Lower leg skin (tissue), 4 donors: ENCODE measurements at places on chromosomes 1 and 21. TPM values are rescaled to one million over a fixed set of nuclear protein-coding genes. Genes with fewer than 3 reads are reported as not detected.

Gene SPRR2F
- total RNA-seq = not detected

Gene OSCP1
- 4.8 TPM for total RNA-seq

- no peak for DNase-seq
These were observed 2.6 kb upstream of the KCNQ4 start for GRCh38 chr1:40780678-40781607.

- DNase-seq = no peak
These were observed 16.0 kb downstream of the LCK start for GRCh38 chr1:32266921-32267591.

DNA sequence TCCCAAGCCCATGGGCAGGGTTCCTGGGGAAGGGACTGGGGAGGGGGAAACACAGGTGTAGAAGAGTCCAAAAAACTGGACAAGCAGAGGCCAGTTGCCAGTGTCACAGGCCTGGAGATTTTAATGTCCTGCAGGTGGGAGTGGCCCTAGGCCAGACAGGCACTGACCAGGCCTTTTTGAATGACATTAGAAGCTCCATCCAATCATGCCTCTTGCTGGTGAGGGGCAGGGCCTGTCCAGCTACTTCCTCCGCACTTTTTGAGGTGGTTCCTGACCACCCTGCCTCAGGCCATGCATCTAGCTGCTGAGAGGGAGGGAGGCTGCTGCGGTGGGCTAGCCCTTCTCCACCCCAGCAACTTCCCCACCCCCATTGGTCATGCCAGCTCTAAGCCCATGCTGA is 15.9 kb upstream of the KIF21B start:
- no peak for DNase-seq

GRCh38 chr1:19154876-19155275 is 55.2 kb downstream of the UBR4 start:
- no peak for DNase-seq

DNA sequence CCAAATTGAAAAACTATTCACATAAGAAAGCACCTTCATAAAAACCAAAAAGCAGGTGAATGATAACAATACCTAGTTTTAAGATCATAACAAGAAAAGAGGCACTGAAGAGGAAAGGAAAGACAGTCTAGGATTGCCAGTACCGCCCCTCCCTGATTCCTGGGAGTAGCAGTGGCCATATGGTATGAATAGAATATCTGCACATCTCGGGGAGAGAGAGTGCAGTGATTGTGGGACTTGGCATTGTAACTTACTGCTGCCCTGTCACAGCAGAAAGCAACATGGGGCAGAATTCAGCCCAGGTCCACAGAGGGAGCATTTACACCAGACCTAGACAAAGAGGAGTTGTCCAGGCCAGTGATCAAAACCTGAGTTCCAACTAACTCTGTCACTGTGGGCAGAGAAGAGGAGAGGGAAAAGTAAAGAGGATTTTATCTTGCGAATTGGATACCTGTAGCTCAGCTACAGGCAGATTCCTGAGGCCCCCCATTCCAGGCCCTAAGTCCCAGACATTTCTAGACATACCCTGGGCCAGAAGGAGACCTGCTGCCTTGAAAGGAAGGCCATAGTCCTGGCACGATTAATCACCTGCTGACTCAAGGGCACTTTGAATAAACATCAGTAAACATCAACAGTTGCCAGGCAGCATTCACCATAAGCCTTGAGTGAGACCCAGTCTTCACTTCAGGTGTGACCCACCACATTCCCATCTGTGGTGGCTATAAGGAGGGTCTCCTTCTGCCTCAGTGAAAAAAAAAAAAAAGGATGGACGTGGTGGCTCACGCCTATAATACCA is 397.5 kb downstream of the TGFB2 start:
- no peak for DNase-seq

- no peak for DNase-seq
These were observed 48.0 kb upstream of the SLC19A1 start for GRCh38 chr21:45590246-45590725.

DNA sequence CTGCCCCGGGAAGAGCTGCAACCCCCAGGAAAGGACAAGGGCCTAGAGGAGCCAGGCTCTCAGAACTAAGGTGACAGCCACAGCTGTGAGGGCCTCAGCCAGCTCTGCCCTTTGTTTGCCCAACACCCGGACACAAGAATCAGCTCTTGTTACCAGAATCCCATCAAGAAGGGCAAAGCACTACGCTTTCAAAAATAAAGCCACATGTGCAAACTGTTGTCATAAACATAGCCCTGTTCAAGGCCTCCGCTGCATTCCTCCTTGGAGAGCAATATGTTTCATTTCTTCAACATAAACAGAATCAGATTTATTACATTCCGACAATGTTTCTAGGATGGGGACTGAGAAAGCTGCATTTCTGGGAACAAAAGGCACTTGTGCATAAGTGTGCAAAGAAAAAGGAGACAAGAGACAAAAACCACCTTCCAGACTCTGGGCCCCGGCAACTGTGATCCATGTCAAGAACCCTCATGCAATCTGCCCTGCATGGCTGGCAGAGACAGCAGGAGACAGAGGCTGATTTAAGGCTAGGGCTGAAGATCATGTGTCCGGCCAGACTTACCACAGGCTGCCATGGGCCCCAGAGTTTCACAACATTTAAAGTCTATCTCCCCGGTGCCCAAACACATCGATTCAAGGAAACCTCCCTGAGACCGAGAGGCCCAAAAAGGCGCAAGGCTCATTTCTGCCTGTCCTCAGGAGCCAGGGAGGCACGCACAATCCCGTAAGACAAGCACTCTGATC is 71.0 kb downstream of the SSBP3 start:
- no peak for DNase-seq
